Stimulated activated CD4-positive, alpha-beta T cell treated with anti-CD3 and anti-CD28 coated beads, Interleukin-15, amount 100 ng/mL, for 1 hour (primary cell): ENCODE measurements at places on chromosomes 7 and 10.

GRCh38 chr10:47312663-47312995 lies 9.6 kb upstream of the GDF2 start:
- DNase-seq, result no peak

DNA sequence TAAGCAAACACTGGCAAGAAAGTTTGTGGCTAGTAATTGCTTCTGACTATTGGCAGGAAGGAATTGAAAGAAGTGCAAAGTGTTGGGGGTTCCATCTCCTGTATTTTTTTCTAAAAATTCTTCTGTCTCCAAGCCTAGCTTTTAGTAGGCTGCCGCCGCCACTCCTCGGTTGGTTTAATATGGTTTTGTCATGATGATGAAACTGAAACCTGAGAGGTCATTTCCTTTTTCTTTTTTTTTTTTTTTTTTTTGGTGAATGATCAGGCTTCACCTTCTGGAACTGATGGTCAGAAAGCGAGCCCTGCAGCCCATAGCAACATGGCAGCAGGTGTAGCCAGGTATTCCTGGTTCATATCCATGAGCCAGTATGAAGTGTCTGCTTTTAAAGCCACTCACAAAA lies 75.3 kb upstream of the AGBL3 start:
- DNase-seq, result no peak

DNA sequence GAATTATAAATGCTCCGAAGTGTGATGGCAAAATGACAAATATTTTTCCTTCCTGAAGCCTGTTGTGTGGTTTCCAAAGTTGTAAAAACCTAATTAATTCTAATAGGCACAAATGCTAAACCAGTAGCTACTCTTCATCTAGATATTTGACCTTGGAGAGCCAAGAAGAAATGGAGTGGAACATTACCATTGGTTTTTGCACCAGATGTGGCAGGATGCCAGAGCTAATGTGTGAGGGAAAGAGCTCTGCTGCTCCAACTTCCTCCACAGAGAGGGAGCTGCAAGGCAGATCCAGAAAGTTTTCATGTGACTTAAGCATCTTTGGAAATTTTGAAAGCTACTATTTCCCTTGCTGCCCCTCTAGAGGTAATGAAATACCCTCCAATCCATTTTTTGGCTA lies 65.1 kb upstream of the HPS1 start:
- no peak for DNase-seq

DNA sequence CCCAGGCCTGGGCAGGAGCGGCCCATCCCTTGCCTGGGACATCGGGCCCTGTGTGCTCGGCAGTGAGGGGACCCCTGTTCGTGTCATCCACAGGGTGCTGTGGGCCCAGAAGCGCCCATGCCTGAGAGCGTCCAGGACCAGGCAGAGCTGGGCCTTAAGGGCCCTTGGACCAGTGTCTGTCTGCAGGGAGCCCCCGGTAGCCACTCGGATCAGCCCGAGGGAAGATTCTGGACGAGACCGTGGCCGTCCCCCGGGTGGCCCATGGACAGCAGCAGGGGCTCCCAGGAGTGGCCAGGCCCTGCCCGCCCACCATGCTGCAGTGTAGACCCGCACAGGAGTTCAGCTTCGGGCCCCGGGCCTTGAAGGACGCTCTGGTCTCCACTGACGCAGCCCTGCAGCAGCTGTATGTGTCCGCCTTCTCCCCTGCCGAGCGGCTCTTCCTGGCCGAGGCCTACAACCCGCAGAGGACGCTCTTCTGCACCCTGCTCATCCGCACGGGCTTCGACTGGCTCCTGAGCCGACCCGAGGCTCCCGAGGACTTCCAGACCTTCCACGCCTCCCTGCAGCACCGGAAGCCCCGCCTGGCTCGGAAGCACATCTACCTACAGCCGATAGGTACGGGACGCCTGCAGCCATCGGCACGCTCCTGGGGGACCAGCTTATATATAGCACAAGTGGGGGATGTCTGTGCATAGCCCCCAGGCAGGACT lies 12.3 kb downstream of the AMZ1 start:
- DNase-seq, result no peak

- no peak for DNase-seq
Observed at GRCh38 chr7:78968951-78969350, 484.5 kb downstream of the MAGI2 start.

- DNase-seq, result no peak
Observed at GRCh38 chr7:27871086-27871485, 131.1 kb downstream of the TAX1BP1 start.
